NCI-H774 (cell line): ENCODE measurements at places on chromosomes 7 and 10.

DNA sequence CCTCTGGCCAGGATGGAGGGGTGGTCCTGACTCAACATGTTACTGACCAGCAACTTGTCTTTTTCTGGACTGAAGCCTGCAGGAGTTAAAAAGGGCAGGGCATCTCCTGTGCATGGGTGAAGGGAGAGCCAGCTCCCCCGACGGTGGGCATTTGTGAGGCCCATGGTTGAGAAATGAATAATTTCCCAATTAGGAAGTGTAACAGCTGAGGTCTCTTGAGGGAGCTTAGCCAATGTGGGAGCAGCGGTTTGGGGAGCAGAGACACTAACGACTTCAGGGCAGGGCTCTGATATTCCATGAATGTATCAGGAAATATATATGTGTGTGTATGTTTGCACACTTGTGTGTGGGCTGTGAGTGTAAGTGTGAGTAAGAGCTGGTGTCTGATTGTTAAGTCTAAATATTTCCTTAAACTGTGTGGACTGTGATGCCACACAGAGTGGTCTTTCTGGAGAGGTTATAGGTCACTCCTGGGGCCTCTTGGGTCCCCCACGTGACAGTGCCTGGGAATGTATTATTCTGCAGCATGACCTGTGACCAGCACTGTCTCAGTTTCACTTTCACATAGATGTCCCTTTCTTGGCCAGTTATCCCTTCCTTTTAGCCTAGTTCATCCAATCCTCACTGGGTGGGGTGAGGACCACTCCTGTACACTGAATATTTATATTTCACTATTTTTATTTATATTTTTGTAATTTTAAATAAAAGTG lies 6.0 kb downstream of the PLAU start:
- no peak for DNase-seq

DNA sequence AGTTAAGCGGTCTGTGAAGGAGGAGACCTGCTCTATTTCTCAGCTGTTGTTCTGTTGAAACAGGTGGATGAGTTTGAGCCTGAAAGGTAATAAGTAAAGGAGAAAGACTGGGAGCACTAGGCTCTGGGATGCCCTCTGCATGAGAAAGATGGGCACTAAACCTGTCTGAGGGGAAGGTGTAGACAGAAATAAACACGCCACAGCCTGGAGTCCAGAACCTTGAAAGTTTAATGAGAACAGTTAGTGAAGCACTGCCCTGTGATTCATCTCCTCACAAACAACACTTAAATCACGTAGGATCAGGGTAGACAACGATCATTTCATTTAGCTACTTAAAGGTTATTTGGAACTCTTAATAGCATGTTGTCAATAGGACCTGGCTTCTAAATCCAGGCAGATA lies 193.1 kb downstream of the PHTF2 start:
- DNase-seq = no peak

- DNase-seq = no peak
Observed at GRCh38 chr10:104688251-104689042, 47.4 kb downstream of the SORCS3 start.

GRCh38 chr10:122234416-122234815 lies 36.7 kb upstream of the BTBD16 start:
- DNase-seq = peak; percentile 21

DNA sequence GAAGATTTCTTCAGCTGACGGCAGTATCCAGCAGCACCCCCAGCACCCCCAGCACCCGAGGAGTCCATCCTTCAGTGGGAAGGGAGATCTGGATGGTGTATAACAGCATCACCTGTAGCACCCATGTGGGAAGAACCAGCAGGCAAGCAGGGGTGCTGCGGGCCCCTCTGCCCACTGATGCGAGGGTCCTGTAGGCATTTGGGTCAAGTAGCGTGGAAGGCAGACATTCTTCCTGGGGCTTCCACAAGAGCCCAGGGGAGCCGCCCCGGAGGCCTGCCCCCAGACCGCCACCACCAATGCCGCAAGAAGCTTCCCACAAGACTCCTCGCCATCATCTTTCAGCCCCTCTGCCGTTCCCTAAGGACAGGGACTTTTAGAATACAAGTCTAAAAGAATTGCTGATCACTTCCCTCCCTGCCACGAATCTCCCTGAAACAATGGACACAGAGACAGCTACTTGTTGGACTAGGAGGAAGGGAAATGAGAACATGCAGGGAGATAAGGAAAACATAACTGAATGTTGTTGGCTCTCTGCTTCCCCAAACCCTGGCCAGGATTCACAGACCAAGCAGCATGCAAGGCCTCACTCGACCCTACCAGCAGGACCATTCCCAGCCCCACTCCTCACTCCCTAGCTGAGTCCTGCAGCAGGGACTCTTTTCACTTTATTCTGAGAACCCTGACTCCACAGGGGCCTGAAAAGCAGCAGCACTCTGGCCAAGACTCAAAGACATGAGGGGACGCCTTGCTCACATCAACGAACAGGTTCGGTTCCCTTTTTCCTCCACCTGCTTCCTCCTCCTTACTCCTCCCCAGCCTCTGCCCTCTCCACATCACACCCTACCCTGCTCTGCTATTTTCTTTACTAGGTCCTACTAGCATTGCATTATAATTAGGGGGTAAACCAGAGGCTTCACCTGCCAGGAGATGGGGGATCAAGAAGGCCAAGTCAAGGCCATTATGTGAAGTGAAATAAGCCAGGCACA lies 164.5 kb downstream of the HERPUD2 start:
- DNase-seq = no peak

- no peak for DNase-seq
Observed at GRCh38 chr7:149261316-149261828, 624 bp upstream of the ZNF783 start.

DNA sequence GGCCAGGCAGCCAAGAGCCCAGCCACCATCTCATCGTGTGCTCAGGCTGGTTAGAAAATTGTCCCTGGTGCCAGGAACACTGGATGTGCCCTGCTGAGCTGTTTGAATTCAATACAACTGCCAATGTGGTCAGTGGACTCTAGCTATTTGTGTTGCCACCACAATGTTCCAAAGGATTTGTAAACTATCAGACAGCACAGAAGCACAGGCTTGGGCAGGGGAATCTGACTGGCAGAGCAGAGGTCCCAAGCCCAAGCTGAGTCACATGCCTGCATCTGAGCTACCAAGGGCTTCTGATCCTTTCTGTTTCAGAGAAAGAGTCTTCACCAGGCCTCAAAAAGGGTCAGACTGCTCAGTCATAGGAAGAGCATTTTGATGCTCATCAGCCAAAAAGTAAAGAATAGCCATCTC lies 232.1 kb upstream of the SEMA3C start:
- no peak for DNase-seq

DNA sequence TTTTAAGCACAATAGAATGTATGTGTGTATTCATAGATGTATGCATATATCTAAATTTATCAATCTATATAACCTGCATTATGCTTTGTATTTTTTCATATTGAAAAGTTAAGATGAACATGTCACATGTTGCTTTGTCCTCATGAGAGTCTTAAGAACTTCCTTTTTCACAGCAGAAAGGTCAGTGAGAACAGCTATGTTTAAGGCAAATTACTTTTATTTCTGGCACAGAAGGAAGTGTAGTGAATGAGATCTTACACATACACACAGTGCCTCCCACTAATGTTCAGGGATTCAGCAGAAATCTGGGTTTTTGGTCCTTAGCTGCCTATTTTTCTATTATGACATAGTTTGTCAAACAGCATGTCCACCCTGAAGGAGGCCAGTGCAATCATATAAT lies 134.8 kb downstream of the TMEM26 start:
- no peak for DNase-seq

- no peak for DNase-seq
Observed at GRCh38 chr7:46286356-46286755, 365.3 kb upstream of the IGFBP3 start.

GRCh38 chr10:45532480-45532879 lies 140.1 kb downstream of the ZFAND4 start:
- DNase-seq = no peak

- DNase-seq = no peak
Observed at GRCh38 chr10:124558339-124559321, 97.0 kb downstream of the LHPP start.

- no peak for DNase-seq
Observed at GRCh38 chr7:142500366-142500765, 242.5 kb upstream of the PRSS58 start.

DNA sequence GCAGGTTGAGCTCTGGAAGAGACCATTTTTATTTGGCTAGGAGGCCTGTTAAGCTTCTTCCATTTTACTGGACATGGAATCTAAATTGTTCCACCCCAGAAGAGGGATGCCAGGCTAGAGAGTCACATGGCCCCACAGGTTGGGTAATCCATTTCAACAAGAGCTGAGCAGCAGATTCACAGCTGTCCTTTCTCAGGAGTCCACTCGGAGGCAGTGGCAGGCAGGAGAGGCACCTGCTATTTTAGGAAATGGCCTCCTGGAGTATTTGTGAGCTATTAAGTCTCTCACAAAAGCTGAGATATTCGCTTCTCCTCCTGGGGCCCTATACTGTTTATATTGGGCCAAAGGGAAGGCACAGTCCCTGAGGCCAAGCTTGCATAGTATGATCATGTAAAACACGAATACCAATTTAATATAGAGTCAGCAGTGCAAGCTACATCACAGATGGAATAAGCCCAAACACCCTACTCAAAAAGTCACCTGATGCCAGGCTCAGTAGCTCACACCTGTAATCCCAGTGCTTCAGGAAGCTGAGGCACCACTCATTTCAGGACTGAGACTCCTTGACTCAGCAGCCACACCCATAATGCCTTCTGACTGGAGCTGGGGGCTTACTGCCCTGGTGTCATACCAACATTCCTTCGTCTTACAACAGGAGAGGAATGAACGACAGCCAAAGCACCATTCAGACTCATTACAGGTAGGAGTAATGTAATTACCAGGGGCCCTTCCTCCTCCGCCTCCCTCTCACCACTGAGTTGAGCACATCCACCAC lies 124.1 kb downstream of the LMBR1 start:
- DNase-seq = no peak

DNA sequence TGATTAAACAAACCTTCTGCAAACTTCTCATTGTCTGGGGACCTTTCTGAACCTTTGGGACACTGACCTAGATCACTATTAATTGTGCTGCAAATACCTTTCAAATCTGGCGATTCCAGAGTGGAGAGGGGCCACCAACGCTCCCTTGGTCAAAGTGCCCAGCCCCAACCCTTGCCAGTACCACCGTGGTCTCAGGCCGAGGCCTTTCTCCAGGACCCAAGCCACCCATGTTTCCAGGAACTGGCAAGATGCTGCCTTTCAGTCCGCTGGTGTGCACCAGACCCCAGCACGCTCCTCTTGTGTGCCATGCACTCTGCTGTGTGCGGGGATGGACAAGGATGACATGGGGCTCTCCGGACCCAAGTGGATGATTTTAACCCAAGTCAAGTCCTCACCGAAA lies 91.1 kb upstream of the MGMT start:
- DNase-seq = no peak

GRCh38 chr7:15720849-15721471 lies 34.5 kb upstream of the MEOX2 start:
- DNase-seq = peak; percentile 14

GRCh38 chr7:82615527-82615926 lies 171.9 kb upstream of the CACNA2D1 start:
- DNase-seq = no peak

DNA sequence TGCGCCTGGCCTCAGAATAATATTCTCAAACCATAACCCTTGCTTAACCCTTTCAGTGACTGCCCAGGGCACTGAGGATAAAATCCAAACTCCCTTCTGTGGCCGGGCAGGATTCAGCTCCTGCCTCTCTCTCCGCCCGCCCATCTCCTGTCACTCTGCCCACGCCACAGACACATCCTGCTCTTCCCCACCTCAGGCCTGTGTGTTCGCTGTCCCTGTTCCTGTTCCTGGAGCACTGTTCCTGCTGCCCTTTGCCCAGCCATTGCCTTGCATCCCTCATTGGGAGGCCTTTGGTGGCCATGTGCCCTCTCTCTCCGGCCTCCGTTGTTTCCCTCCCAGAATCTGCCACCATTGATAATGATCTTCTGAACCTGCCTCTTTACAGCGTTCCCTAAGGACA lies 108.8 kb downstream of the SH3PXD2A start:
- DNase-seq = no peak

- no peak for DNase-seq
Observed at GRCh38 chr7:36633377-36633776, 90.9 kb downstream of the AOAH start.

DNA sequence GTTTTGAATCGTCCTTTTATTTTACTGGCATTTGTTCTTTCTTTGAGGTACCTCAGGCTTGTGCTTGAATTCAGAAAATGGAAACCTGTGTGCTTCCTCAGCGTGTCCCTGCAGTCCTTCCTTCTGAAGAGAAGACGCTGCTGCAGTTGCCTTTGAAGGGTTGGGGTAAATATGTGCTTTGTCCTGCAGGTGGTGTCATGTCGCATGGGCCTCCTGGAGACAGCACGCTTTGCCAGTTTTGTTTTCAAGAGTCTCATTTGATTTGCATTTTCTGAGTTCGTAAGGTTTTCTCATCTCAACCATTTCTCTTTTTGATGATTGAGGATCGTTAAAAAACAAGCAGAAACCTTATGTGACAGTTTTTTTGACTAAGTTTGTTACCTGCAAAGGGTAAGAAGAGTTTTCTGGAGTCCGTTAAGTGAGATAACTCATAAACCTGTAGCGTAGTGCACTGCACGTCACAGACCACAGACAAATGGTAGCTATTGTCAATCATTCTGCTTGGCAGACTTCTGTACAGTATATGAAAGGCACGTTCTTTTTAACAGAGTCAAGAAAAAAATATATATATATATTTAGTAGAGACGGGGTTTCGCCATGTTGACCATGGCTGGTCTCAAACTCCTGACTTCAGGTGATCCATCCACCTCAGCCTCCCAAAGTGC lies 57.0 kb downstream of the CDC123 start:
- DNase-seq = no peak

- DNase-seq = no peak
Observed at GRCh38 chr10:43453266-43453831, 16.4 kb downstream of the ZNF487 start.

- DNase-seq = no peak
Observed at GRCh38 chr10:126909147-126909546, 3.9 kb downstream of the DOCK1 start.

- DNase-seq = no peak
Observed at GRCh38 chr7:132977234-132977633, 104.7 kb downstream of the CHCHD3 start.

DNA sequence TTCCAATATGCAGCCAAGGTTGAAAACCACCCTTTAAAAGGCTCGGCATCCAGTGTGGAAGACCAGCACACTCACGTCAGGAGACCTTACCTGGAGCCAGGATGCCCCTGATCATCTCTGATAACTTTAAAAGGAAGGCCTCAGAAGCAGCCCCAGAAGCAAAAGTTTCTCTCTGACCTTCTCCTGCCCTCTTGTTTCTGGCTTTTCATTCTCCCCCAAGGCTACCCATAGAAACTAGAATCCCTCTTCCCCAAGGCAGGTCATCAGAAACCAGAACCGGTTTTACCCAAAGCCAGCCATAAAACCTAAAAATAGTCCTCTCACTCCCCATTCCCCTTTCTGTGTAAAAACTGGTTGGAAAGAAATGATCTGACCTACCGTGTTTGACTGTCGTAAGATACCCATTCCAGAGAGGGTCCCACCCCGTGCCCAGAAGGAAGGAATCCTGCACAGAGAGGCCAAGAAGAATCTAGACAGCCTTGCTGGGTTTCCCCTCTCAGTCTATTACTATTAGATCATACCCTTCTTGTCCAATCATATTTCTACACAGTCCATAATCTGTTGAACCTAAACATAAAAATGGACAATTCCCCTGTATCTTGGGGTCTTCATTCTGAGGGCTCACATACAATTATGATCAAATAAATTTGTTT lies 17.5 kb upstream of the TSPAN14 start:
- DNase-seq = no peak

GRCh38 chr7:90678986-90679385 lies 82.9 kb downstream of the CDK14 start:
- no peak for DNase-seq
